A549 treated with CpdA at 1 μM for 4 hours (cell line): ENCODE measurements at places on chromosomes 3 and 15. TPM values are rescaled to one million over a fixed set of nuclear protein-coding genes. Genes with fewer than 3 reads are reported as not detected.

The CCR2 gene
- total RNA-seq, result not detected in 5 replicates

The CFAP92 gene
- 0.03 to 0.25 TPM in 2 of 5 replicates, not detected in the others for total RNA-seq

The MED12L gene
- 0.43 to 0.80 TPM (median 0.61 TPM) in 5 replicates for total RNA-seq

The GASK1A gene
- total RNA-seq, result not detected in 5 replicates

The GTF2E1 gene
- 10.1 to 21.3 TPM (median 13.7 TPM) in 5 replicates for total RNA-seq

The GXYLT2 gene
- 1.4 to 2.9 TPM (median 1.8 TPM) in 5 replicates for total RNA-seq

The IP6K2 gene
- total RNA-seq, result 45.3 to 52.3 TPM (median 48.9 TPM) in 5 replicates

The CHRM5 gene
- 0.01 to 0.02 TPM in 2 of 5 replicates, not detected in the others for total RNA-seq

The ACAN gene
- total RNA-seq, result 0.09 to 0.34 TPM (median 0.13 TPM) in 5 replicates

The PLA1A gene
- total RNA-seq, result 0.33 to 0.50 TPM (median 0.37 TPM) in 4 of 5 replicates, not detected in the other

The FAH gene
- total RNA-seq, result 34.1 to 37.2 TPM (median 35.9 TPM) in 5 replicates
